Activated CD4-positive, alpha-beta T cell treated with anti-CD3 and anti-CD28 coated beads, Interleukin-10, Interleukin-2, amounts not matched to agents 100 ng/mL and 50 ng/mL, durations not matched to agents 16 hours and 8 hours (primary cell): ENCODE measurements at places on chromosomes 1 and 21.

GRCh38 chr1:44999232-44999631 lies 11.9 kb downstream of the HECTD3 start:
- no peak for DNase-seq

DNA sequence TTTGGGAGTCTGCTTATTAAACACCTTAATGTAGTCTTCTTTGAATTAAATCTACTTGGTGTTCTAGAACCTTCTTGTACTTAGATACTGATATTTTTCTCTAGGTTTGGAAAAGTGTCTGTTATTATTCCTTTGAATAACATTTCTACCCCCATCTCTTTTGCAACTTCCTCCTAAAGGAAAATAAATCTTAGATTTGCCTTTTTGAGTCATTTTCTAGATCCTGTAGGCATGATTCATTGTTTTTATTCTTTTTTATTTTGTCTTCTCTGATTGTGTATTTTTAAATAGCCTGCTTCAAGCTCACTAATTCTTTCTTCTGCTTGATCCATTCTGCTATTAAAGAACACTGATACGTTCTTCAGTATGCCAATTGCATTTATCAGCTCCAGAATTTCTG lies 155.9 kb upstream of the NEGR1 start:
- DNase-seq = no peak

- no peak for DNase-seq
These were observed 1.9 kb upstream of the YRDC start for GRCh38 chr1:37809942-37810341.

DNA sequence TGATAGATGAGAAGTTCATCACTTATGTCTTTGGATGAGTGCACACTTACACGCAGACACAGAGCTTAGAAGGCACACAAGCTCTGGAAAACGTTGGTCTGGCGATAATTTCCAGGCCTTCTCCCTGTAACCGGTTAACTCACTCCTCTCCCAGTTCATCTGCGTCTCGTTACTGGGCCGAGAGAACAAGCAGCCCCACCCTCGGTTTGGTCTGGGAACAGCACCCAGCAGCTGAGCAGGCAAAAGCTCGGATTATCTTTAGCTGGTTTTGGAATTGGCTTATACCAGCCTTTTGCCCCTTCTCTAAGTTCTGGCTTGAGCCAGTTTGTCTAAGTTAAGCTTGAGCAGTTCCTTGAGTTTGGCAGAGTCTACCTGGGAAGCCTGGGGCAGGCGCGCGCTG lies 27.3 kb upstream of the COL6A1 start:
- DNase-seq = no peak

DNA sequence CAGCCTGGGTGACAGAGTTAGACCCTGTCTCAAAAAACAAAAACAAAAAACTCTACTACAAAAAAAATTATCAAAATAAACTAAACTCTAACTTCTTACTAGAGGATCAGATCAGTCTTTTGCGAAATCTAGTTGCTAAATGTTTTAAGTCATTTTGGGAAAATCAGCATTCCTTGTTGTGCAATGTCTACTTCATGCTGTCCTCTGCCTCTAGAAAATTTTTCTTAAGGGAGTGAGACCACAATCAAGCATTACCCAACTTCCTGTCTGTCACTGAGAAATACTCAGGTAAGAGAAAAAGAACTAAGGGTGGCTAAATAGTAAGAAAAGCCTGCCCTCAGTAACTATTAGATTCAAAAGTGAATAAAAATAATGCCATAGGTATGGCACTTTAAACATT lies 67.2 kb upstream of the FOXD3 start:
- no peak for DNase-seq

DNA sequence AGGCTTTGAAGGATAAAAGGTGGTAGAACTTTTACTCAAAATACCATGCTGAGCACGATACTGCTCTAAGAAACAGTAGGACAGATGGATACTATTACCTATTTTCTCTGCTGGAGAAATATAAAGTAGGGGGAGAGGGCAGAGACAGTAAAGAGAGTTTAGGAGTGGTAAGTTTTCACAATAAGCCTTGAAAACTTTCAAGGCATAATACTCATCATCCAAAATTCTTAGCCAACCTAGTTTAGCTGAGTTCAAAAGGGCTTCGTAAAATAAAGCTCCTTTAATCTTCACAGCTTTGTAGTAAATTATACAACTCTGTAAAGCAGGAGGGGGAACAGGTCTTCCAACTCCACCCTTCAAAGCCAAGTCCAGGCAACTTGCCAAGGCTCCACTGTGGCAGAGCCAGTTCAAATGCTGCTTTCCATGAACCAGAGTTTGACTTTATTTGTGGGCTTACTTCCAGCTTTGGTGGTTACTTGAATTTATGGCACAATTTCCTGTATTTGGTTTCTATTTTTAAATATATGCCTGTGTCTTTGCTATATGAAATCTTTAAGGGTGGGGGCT lies 15.5 kb downstream of the TEX38 start:
- DNase-seq = no peak

DNA sequence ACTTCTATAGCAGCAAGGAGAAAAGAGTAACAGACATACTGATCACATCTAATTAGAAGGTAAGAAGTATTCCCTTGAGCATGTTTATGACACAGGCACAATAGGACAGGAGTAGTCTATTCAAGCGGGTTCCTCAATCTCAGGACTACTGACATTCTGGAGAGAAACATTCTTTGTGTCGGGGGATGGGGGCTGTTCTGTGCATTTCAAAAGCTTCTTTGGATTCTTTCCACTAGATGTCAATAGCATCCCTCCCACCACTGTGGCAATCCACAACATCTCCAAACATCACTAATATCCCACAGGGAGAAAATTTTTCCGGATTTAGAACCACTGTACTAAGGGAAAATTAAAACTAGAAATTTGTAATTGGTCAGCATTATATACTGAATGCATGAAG lies 56.9 kb downstream of the ADAMTS5 start:
- no peak for DNase-seq

- no peak for DNase-seq
These were observed 19.7 kb downstream of the STUM start for GRCh38 chr1:226568077-226568831.

- no peak for DNase-seq
These were observed 19.0 kb downstream of the CLCA1 start for GRCh38 chr1:86487811-86488141.

DNA sequence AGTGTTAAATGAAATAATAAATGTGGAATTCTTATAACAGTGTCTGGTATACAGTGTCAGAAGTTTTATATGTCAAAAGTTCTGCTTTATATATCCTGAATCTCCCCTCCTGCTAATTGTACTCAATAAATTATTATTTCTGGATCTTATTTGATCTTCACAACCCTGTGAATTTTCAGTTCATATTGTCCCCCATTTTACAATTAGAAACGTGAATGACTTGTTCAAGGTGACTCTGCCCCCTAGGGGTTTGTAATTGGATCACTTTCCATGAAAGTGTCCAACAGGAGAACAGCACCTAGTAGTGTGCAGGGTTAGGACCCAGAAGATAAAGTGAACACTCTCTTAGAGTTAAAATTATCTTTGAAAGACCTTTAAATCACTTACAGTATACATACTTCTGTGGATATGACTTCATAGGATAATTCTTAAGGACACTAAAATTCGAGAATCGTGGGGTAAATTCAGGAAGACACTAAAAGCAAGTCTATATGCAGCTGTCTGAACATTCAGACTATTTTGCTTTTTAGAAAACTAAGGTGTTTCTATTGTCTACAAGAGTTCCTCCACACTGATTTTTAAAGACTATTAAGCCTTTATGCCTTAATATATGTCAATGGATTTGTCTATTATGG lies 4.5 kb upstream of the DDR2 start:
- peak; percentile 40 for DNase-seq

DNA sequence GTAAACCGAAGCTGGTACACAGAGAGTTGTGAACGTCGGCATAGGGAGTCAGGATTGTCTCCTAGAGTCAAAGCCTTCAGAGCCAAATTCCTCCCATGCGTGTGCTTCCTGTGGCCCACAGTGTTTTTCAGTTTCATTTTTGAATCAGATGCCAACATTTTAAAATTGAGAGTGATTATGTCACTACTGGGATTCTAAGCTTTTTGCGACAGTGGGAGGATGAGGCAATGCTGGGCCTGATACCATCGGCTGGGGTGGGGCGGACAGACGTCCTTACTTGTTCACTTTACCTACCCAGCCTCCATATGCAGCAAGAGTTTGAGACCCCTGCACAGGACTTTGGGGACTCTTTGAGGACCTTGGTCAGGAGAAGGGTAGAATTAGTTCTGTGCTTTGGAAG lies 1.3 kb upstream of the KLHDC7A start:
- DNase-seq = peak; percentile 4

DNA sequence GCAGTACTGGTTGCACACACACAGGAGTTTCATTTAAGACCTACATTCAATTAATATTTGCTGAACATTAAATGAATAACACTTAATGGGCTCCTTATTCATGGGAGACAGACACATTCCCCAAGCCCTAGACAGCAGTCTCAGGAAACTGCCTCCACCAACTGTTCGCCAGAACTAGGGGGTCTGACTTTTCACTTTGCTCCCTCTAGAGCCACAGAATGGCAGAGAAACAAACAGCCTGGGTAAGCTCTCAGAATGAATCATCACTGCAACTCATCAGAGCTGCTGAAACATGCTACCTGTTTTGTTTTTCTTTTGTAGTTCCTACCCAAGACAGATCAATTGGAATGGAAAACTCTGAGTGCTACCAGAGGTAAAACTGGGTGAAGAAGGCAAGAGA lies 31.7 kb downstream of the ELK4 start:
- DNase-seq = peak; percentile 70

DNA sequence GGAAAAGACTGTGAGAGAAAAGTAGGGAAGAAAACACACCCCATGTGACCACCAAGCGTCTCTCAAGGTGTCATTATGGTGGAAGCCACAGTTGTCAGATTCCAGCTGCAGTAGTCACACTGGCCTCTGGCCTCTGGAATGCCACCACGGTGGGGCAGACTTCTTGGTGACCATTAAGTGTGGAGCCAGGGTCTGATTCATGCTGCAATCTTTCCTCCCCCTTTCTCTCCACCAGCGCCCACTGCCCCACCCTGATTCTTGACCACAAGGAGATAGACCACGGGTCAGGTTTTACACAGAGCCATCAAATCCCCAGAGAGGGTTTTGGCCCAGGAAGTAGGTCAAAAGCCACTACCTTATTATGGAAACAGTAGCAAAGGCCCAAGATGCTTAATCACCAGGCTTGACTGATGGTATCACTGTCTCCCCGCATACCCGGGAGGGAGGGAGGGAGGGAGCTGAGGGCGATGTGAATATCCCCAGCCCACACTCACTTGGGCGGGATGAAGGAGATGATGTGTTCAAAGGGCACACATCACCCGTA lies 52.7 kb upstream of the GRHL3 start:
- DNase-seq = no peak

DNA sequence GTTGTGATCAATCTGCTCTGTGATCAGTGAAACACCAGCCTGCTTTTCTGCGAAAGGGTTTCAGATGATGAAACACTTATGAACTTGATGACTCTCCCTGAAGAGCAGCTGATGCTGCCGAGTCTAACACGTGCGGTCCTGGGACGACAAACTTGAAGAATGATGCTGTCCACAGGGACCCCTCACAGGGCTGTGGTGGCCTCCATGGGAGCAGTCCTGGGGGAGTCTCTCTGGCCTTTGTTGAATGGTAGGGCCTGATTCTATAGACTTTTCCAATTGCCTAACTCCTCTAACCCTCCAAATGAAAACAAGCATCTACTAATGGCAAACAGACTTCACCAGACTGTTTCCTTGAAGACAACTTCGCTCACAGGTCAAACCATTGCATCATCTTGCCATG lies at the start of gene OR2T10:
TSS of gene OR2T10 (minus strand) at position 112 of the 400 bp plus-strand sequence. CDS start 3,932 bp downstream, outside the sequence.
- no peak for DNase-seq

- no peak for DNase-seq
These were observed 81.4 kb upstream of the WLS start for GRCh38 chr1:68313735-68314134.

DNA sequence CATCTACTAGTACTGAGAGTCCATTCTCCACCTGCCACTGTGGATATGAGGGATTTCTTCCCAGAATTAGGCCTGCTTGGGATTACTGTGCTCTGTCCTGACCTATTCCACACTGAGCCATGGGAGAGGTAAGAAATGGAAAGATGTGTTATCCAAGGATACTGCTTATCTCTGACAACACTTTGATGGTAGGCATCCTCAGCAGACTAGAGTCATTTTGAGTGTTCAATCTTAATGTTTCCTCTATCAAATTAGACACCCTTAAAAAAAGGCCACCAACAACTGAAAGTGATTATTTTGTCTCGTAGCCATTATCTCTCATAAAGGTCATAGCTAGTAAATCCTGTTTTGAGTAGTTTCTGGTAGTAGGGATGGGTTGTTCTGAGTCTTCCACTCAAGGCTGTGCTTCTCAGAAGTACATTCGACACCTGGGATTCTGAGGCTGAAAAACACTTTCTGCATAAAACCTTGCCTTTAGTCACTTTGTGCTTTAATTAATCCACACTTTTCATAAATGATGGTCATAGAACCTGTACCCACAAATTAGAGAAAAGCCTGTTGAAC lies 8.8 kb downstream of the ATPAF1 start:
- no peak for DNase-seq

GRCh38 chr1:156346636-156347035 lies 8.3 kb downstream of the TSACC start:
- DNase-seq = no peak

GRCh38 chr1:202658769-202659168 lies 51.5 kb downstream of the SYT2 start:
- no peak for DNase-seq

GRCh38 chr1:94648225-94649007 lies 106.9 kb upstream of the F3 start:
- no peak for DNase-seq

DNA sequence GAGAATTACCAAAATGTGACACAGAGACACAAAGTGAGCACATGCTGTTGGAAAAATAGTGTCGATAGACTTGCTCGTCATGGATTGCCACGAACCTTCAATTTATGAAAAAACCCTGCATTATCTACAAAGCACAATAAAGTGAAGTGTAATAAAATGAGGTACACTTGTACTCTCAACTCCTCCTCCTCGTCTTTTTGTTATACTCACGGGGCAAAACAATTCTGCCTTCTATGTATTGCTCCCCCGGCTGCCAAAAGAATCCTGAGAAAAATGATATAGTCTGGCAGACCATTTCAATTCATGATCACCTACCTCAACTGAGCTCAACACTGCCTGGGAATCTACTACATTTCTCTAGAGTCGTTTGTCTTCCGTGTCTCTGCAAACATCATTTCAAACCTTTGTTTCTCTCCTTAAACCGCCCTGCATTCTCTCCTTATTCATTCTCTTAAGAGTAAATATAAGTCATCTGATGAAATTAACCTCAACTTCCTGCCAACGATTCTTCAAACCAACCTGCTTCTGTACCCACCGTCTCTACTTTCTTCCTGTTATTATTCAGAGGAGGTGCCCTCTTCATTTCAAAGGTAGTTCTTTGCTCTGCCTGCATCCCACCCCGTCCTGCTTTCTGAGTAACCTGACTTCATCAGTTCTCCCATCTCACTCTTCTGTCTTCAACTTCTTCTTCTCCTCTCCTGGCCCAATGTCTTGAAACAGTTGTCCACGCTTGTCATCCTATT lies 12.9 kb upstream of the IL19 start:
- peak; percentile 86 for DNase-seq

DNA sequence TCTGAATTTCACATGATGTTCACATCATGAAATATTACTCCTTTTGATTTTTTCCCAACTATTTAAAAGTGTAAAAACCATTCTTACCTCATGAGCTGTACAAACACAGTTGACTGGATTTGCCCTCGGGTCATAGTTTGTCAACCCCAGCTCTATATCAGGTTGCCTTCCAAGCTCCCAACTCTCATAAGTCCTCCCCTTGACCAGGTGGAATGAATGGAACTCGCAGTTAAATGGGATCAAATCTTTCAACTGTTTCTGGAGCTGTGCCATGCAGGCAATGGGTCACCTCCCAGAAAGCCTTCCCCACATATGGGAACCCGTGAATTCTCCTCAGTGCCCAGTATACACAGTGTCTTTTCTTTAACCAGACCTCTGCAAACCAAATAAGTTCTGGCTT lies 169.8 kb upstream of the FOXD3 start:
- DNase-seq = no peak
